Large intestine (tissue), 12 donors: ENCODE measurements at places on chromosomes 4 and X.

GRCh38 chr4:139670775-139671174 lies 5.2 kb downstream of the MGST2 start:
- no peaks in the 10 kb centered on the region for H3K27me3 ChIP-seq
- H3K4me3 ChIP-seq, result no peak overlapping the region
- DNase-seq, result peak; percentile 37
- peaks cover 18% of the 10 kb centered on the region for H3K36me3 ChIP-seq

GRCh38 chrX:11050013-11050412 lies 61.1 kb upstream of the HCCS start:
- no peak overlapping the region for H3K4me3 ChIP-seq
- H3K4me1 ChIP-seq, result no peaks in the 10 kb centered on the region

DNA sequence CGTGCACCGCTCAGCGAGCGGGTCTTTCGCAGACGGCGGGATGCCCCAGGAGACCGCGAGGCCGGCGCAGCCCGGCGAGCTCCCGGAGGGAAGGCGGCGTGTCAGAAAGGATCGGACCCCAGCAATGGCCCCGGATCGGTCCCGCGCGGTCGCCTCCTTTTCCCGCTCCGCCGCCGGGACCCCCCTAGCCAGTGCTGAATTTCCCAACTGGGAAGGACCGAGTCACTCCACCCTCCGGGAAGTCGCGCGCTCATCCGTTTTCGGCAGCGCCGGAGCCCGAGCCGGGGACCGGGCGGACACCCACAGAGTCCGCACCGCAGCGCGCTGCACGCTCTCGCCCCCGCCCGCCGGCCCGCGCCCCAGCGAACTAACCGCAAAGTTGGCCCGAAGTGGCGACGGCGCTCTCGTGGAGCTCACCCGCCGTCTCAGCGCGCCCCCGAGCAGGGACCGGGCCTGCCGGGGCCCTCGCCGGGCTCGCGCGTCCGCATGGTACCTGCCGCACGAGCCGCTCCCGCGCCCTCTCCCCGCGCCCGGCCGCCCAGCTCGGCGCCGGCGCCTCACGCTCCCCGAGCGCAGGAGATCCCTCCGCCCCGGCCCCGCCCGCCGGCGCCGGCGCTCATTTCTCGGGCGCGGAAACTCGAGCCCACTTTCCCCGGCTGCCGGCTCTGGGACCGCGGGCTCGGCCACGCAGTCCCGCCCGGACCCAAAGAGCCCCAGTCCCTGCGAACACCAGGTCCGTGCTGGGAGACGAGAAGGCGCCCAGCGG lies at the start of gene FAT1:
Gene FAT1, minus strand, starts transcription at position 565 of the 766 bp plus-strand sequence. CDS start 14,029 bp downstream, outside the sequence.
- peaks cover 6% of the 10 kb centered on the region for H3K4me1 ChIP-seq
- H3K27ac ChIP-seq, result peak within 1 kb of the TSS; percentile 87
- no peaks in the 10 kb centered on the region for H3K36me3 ChIP-seq
- DNase-seq, result peak; percentile 91
- H3K27me3 ChIP-seq, result no peaks in the 10 kb centered on the region

DNA sequence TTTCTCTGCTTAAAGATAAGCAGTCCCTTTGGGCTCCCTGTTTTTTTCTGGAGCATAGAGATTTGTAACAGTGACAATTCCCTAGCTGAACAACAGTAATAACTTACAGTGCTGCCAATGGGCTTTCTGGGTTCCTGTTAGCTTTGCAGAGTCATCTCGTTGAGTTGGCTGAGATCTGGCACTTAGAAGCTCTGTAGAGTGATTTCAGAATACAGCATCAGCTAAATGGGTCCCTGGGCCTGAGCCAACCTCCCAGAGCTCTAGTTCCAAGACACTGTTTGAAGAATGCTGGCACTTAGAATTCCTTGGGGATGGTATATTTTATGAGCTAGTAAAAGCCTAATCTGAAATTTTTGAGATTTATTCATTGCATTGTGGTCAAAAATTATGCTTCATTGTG lies 43.5 kb upstream of the SERTM2 start:
- H3K4me3 ChIP-seq, result no peak overlapping the region
- no peaks in the 10 kb centered on the region for H3K27me3 ChIP-seq
- H3K36me3 ChIP-seq, result no peaks in the 10 kb centered on the region
- no peaks in the 10 kb centered on the region for H3K4me1 ChIP-seq

DNA sequence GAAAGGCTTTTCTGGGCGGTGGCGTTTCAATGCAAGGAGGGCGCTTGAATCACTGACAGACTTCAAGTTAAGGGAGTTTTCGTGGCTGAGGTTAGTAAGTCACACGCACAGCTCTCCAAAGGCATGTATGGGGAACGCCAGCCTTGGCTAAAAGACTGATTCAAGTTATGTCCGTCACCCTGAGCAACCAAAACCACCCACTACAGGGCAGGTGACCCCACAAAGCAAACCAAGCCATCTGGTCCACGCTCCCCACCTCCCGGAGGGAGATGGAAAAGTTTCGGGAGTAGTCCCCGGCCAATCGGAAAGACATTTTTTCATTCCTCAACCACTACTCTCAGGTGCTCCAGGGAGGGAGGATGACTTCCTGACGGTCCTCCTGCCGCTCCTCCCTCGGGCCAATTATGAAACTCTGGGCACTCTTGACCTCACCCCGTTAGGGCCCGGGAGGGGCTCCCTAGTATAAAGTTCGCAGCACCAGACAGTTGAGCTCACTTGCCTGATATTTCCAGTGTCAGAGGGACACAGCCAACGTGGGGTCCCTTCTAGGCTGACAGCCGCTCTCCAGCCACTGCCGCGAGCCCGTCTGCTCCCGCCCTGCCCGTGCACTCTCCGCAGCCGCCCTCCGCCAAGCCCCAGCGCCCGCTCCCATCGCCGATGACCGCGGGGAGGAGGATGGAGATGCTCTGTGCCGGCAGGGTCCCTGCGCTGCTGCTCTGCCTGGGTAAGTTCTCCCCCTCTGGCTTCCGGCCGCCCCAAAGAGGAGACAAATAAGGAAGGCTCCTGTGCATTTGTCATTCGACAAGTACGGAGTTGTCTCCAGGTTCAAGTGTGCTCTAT lies at the start of gene EREG:
Gene EREG, plus strand, starts transcription at position 494 of the 840 bp plus-strand sequence. Its CDS starts 164 bp downstream, at position 658.
- peaks cover 6% of the 10 kb centered on the region for H3K27me3 ChIP-seq
- peak; percentile 91 for DNase-seq
- H3K4me1 ChIP-seq, result peaks cover 5% of the 10 kb centered on the region
- H3K36me3 ChIP-seq, result no peaks in the 10 kb centered on the region

GRCh38 chr4:155403886-155404285 lies 27.1 kb upstream of the MAP9 start:
- H3K36me3 ChIP-seq, result no peaks in the 10 kb centered on the region
- no peaks in the 10 kb centered on the region for H3K4me1 ChIP-seq
- DNase-seq, result peak; percentile 14
- peaks cover 3% of the 10 kb centered on the region for H3K27me3 ChIP-seq
- H3K27ac ChIP-seq, result no peak overlapping the region

GRCh38 chr4:143383005-143383574 lies 46.4 kb downstream of the GAB1 start:
- no peak for DNase-seq
- no peak overlapping the region for H3K4me3 ChIP-seq
- peaks cover 3% of the 10 kb centered on the region for H3K36me3 ChIP-seq
- H3K27me3 ChIP-seq, result no peaks in the 10 kb centered on the region

GRCh38 chrX:49271341-49271740 lies 1.7 kb downstream of the PPP1R3F start:
- no peaks in the 10 kb centered on the region for H3K27me3 ChIP-seq
- H3K4me1 ChIP-seq, result peaks cover 17% of the 10 kb centered on the region
- H3K27ac ChIP-seq, result no peak overlapping the region
- H3K36me3 ChIP-seq, result no peaks in the 10 kb centered on the region
- DNase-seq, result no peak

GRCh38 chrX:19563746-19564145 lies 48.4 kb upstream of the MAP3K15 start:
- no peak overlapping the region for H3K4me3 ChIP-seq
- no peaks in the 10 kb centered on the region for H3K36me3 ChIP-seq
- no peaks in the 10 kb centered on the region for H3K27me3 ChIP-seq
- no peak overlapping the region for H3K27ac ChIP-seq
- peaks cover 7% of the 10 kb centered on the region for H3K4me1 ChIP-seq
- no peak for DNase-seq

DNA sequence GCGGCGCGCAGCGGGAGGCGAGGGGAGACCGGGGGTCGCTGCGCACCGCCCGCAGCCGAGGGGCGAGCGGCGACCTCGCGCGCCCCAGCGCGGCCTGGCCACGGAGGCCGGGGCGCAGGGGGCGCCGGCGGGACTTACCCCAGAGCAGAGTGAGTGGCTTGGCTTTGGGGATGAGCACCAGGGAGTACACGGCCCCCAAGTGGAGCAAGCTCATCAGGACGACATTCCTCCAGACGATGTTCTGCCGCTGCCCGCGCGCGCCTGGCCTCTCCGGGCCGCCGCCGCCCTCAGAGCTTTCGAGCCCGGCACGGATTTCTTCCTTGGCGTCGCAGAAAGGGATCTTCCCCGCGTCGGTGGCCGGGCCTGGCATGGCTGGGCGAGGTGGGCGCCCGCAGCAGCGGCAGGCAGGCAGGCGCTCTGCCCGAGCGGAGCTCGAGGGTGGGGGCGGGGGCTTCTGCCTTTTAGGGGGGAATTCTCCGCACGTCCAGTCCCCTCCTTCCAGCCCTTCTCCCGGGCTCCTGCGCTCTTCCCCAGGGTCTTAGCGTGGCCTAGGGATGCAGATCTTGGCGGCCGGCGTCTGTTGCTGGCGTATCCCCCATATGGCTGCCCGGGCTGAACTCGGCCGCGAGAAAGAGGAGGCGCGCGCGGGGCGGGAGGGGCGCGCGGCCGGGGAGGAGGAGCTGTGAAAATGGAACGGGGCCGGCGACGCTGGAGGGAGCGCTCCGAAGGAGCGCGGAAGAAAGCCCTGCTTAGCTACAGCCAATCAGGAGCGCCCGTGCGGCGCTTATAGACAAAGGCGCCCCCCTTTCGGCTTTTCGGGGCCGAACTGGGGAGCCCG lies at the start of gene SCD5:
Gene SCD5, minus strand, starts transcription at position 629 of the 838 bp plus-strand sequence. Its CDS starts 259 bp downstream, at position 370.
- DNase-seq, result peak; percentile 73
- H3K36me3 ChIP-seq, result peaks cover 5% of the 10 kb centered on the region
- peak within 1 kb of the TSS; percentile 68 for H3K27ac ChIP-seq
- H3K4me1 ChIP-seq, result no peaks in the 10 kb centered on the region
- H3K27me3 ChIP-seq, result peaks cover 2% of the 10 kb centered on the region

GRCh38 chrX:27444093-27444908 lies 18.8 kb downstream of the PPP4R3C start:
- H3K27me3 ChIP-seq, result no peaks in the 10 kb centered on the region
- no peak for DNase-seq
- peaks cover 2% of the 10 kb centered on the region for H3K4me1 ChIP-seq
- H3K36me3 ChIP-seq, result no peaks in the 10 kb centered on the region
- H3K27ac ChIP-seq, result no peak overlapping the region
- H3K4me3 ChIP-seq, result no peak overlapping the region

- H3K27ac ChIP-seq, result no peak overlapping the region
- no peak overlapping the region for H3K4me3 ChIP-seq
- H3K36me3 ChIP-seq, result no peaks in the 10 kb centered on the region
- no peaks in the 10 kb centered on the region for H3K27me3 ChIP-seq
- DNase-seq, result no peak
Measured at GRCh38 chrX:111124418-111124817, 28.4 kb downstream of the PAK3 start.

- no peaks in the 10 kb centered on the region for H3K4me1 ChIP-seq
- H3K27ac ChIP-seq, result no peak overlapping the region
- no peak overlapping the region for H3K4me3 ChIP-seq
- no peaks in the 10 kb centered on the region for H3K36me3 ChIP-seq
- H3K27me3 ChIP-seq, result no peaks in the 10 kb centered on the region
Measured at GRCh38 chrX:4830880-4831557, 1117.6 kb upstream of the PRKX start.

GRCh38 chrX:150217609-150218008 lies 145.5 kb upstream of the MAMLD1 start:
- no peaks in the 10 kb centered on the region for H3K27me3 ChIP-seq
- no peak overlapping the region for H3K27ac ChIP-seq
- peaks cover 10% of the 10 kb centered on the region for H3K4me1 ChIP-seq
- no peaks in the 10 kb centered on the region for H3K36me3 ChIP-seq
- peak; percentile 68 for DNase-seq
